Activated gamma-delta T cell treated with anti-CD3 and anti-CD28 coated beads, Interleukin-2, amount 50 U/mL, for 16 hours (primary cell): ENCODE measurements at places on chromosomes 2 and 18.

DNA sequence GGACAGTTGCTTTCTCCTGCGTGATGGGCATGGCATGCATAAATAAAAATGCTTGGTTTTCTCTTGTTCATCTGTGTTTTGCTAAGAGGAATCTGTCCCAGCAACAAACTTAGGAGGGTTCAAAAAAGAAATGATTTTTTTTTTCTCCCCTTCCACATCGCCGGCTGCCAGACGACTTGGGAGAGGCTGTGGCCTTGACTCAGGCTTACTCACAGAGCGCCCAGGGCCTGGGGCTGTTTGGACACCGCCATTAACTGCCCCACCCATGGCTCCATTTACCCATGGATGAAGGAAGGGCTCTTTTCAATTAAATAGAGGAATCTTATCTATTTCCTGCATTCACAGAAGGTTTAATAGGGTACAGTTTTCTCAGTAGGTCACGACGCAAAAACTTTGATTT is 22.3 kb upstream of the SERPINB5 start:
- DNase-seq = no peak

DNA sequence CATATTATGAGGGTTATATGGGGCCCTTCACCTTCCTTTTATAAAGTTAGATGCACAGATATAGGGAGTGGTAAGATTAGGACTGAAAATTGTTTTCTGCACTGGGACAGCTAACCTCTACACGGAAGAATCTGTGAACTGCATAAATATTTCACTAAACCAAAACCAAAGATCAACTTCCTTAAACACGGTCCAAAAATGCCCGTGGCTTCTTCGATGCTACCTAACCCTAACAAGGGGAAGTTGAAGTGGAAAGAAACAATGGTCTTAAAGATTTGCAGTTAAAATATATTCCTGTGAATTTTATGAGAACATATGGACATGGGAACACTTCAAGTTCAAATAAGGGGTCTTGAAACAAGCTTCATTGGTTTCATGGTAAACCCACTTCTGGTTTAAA is 33.3 kb upstream of the PAX3 start:
- no peak for DNase-seq

DNA sequence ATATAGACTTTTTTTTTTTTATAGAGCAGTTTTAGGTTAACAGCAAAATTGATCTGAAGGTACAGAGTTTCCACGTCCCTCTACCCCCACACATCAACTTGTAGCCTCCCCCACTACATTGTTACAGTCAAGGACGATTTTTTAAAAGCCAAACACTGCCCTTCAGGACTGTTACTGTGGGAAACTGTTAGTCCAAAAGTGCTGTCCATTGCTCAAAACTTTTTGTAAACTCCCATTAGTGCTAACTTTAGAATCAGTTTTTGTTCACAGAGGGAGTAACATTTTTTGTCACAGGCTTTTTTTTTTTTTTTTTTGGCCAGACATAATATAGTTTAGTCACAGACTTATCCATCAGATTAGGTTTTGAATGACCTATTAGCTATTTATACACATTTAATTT is 24.1 kb downstream of the ELP2 start:
- DNase-seq = no peak

GRCh38 chr18:3032721-3033120 is 19.8 kb upstream of the LPIN2 start:
- DNase-seq = no peak

DNA sequence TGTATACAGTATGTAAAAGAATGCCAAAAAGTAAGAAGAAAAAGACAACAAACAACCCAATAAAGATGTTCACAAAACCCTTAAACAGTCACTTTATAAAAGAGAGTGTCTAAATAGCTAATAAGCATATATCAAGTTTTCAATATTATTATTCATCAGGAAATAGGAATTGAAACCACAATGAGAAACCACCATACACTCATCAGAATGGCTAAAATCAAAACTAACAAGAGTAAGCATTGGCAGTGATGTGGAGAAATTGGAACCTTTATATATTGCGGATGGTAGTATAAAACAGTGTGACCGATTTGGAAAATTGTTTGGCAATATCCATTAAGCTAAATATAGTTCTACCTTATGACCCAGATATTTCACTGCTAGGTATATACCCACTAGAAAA is 20.5 kb upstream of the TGFA start:
- DNase-seq = no peak

- DNase-seq = no peak
Observed at GRCh38 chr2:27925766-27926472, 35.4 kb downstream of the BABAM2 start.

DNA sequence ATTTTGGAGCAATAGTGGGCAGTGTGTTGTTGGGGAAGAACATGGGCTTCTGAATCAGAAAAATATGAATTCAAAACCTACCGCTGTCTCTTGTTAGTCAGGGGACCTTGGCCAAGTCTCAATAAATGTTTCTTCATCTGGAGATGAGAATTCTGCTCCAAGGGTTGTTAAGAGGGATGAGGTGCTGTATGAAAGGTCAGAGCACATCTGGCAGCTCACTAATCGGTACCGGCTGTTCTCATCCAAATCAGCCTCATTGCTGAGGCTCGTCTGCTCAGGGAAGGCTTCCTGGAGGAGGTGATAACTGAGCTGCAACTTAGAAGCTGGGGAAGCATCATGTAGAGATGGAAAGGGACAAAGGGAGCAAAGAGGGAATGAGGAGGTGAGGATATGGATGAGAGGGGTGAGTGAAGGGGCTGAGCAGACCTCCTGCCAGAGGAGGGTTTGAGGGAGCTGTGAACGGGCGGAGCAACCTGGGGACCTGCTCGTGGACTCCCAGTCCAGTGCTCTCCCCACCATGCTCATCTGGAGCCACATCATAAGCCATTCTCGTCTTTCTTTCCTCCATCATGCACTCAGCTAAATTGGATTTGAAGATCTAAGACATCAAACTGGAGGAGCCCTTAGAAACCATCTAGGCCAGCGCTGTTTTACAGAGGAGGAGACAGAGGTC is 47.4 kb downstream of the GREB1 start:
- DNase-seq = no peak

GRCh38 chr18:44803019-44803650 is 122.4 kb downstream of the SETBP1 start:
- DNase-seq = no peak

GRCh38 chr2:138602166-138602460 is 100.5 kb downstream of the SPOPL start:
- DNase-seq = no peak

DNA sequence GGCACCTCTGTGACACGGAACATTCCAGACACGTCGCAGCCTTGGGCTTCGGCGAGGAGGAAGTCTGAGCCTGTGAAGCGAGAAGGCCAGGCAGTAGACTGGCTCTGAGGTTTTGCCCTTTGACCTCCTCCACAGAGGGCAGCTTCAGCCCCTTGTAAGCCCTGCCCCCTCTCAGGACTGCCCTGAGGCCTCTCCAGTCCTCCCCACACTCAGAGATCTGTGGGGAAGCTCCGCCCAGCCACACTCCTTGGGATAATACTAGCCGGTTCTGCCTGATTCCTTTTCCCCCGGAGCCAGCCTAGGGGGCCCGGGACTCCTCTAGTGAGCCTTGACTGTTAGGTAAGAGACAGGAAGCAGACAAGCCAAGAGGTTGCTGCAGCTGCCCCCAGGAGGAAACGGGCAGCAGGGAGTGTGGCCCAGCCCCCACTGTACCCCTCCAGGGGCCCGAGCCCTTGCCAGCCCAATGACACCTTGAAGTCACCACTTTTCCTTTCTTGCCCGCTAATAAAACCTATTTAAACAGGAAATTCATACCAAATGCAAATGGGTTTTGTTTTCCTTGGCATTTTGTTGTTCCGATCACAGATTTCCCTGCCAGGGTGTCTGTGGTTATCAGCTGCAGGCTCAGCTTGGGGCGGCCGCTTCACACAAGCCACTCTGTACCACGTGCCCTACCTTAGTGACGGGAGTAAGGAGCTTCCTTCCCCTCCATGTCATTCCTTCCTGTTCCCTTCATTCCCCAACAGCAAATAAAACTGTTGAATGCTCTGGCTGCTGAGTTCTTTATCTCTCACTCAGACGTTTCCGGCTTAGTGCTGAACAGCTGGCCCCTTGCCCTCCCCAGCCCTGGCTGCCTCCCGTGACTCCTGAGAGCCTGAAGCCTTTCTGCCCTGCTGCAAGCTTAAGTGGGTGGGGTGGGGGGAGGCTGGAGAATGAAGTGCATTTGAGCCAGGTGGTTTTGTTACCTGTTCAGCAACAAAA is 124.7 kb downstream of the CABLES1 start:
- peak; percentile 9 for DNase-seq

- DNase-seq = no peak
Observed at GRCh38 chr2:13390676-13391075, 673.9 kb downstream of the TRIB2 start.

DNA sequence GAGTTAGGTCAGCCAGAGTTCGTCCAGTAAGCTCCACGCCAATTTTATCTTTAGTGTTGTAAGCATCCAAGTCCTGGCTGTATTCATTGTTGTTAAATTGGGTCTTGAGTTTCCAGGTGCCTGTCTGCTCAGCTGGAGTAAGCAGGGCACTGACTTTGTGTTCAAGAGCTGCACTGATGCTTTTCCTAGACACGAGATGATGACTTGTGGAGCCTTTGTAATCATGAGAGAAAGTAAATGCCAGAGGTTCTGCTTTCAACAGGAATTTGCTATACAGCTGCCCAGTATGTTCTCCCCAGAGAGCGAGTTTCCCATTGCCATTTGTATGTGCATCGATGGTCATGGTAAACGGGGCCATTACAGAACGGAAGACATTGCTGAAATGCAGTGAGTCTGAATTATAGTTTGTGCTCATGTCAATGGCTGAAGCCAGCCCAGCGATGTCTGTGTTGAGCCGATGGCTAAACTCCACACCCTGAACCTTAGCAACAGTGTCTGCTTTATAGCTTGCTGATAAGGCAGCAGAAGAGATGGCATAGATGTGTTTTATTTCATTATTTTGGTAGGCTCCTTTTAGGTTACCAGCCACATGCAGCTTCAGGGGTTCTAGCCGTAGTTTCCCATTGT is 32.9 kb downstream of the APOB start:
- no peak for DNase-seq

DNA sequence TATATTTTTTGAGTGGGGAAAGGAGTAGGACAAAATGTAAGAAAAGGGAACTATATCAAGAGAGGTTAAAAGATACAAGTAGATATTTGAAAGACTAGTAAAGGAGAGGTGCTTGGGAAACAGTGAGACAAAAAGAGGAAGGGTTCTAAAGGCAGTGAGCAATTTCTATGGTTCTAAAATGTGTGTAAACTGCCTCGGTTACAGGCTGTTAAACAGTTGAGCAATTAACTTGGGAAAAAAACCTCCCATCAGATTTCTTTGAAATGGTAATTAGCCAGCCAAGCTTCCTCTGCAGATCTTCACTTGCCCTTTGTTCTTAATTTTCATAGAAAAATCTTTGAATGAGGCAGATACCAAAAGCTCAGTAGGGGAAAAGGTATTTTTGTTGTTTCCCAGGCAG is 238.7 kb upstream of the KCNH7 start:
- DNase-seq = no peak

- DNase-seq = no peak
Observed at GRCh38 chr2:152171718-152172117, 3.8 kb downstream of the STAM2 start.

GRCh38 chr2:165202239-165202638 is 1.6 kb downstream of the SCN3A start:
- no peak for DNase-seq
